ENCODE measurements at places on chromosomes 11 and 22.

DNA sequence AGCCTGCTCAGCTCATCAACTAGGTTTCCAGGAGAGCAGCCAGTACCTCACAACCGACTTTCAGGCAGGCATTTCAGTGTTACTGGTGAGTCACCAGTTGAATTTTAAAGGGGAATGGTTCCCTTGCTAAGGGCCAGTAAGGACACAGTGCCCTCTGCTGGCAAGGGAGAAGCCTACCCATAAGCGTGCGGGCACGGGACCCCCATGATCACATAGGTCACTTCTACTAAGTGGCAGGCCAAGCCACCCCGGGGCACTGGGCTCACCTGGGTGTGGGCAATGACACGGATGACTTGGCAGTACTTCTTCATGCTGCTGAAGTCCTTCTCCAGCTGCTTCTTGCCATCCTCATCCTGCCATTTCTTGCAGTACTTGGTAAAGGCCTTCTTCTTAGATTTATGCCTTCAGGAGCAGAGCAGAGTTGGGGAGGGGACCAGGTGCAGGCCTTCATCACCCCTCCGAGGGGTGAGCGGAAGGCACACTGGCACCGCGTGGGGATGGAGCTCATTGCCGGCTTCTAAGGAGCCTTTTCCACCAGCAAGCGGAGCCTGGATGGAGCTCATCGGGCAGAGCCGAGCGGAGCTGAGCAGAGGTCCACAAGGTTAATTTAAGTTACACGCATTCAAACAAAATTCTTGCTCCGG lies 2.9 kb downstream of the RPL3 start:
- peak; percentile 82 for DNase-seq

DNA sequence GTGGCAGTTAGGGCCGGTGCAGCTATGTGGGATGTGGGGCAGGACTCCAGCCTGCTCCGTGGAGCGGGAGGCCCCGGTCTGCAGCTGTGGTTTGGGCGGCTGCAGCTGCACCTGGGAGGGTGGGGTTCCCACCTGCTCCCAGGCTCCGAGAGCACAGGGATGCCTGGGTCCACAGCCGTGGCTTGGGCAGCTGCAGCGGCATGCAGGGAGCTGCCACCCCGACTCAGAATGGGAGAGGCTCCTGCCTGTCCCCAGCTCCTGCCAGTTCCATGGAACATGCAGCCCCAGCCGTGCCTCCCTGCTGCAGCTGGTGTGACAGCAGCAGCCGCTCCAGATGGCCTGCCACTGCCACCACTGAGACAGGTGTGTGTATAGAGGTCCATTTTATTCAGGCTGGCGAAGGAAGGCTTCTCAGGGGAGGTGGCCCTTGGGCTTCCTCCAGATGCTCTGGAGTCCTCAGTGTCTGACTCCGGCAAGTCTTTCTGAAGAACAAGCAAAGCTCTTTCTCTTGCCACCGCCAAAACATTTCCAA lies 21.8 kb upstream of the UPK3A start:
- no peak for DNase-seq

DNA sequence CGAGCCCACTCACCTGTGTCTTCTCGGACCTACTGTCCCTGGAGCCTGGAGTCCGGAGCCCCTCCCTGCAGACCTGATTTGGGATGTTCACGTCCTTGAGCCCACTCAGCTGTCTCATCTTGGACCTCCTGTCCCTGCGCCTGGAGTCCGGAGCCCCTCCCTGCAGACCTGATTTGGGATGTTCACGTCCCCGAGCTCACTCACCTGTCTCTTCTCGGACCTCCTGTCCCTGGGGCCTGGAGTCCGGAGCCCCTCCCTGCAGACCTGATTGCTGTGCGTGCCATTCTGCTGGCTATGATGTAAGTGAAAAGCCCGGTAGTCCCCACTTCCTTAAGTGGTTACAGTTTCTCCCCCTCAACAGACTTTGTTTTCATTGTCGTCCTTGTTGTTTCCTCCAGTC lies 867.1 kb downstream of the BRD1 start:
- no peak for DNase-seq

DNA sequence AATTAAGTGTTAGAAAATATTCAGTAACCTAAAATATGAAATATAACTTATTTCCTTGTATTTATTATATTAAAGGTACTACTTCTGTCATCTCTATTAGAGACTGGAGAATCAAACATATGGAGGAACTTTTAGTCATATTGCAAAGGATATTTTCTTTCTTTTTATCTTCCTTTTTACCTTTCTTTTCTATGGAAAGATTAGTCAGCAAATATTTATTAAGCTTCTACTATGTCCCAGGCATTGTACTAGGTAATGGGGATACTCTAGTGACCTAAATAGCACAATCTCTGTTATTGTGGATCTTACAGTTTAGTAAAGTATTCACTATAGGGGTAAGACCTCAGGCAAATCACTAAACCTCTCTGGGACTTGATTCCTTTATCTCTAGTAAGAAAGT lies 18.3 kb downstream of the SIK2 start:
- DNase-seq = no peak

- DNase-seq = no peak
These were observed 101.7 kb upstream of the CD82 start for GRCh38 chr11:44463751-44464150.

- no peak for DNase-seq
These were observed 2.6 kb downstream of the TBX10 start for GRCh38 chr11:67636962-67637361.

GRCh38 chr11:86214710-86215109 lies 29.8 kb upstream of the EED start:
- DNase-seq = peak; percentile 83

GRCh38 chr11:60274416-60274815 lies 6.0 kb upstream of the MS4A4A start:
- DNase-seq = no peak

GRCh38 chr11:93838967-93839366 lies 11.5 kb downstream of the VSTM5 start:
- DNase-seq = no peak

DNA sequence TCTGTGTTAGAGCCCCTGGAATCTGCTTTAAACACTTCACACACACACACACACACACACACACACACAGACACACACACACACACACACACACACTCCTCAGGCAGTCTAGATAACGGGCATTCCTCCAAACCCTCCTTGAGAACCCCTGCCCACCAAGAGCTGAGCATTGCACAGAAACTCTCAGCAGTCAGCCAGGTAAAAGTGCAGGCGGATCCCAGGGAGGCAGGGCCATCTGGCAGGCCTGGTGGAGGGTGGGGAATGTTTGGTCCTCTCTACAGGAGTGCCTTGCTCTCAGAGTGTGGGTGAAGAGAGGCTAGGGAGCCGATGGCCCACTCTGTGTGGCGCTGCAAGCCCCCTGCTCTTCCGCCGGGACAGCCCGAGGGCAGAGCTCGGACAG lies 190.2 kb downstream of the BUD13 start:
- DNase-seq = no peak

DNA sequence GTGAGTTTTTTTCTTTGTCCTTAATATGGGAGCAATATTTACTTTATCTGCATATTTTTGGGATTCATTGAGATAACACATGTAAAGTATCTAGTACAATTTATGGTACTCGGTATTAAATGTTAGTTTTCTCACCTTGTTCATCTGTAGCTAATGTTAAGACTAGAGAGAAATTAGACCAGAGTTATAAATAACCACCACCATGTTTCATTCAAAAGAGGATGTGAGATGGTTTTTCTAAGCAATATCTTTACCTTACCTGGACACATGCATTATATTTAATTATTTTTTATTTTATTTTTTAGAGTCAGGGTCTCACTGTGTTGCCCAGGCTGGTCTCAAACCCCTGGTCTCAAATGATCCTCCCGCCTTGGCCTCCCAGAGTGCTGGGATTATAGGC lies 18.4 kb downstream of the ARHGAP42 start:
- DNase-seq = no peak

- DNase-seq = no peak
These were observed 6.1 kb upstream of the CXCR5 start for GRCh38 chr11:118877487-118878162.

DNA sequence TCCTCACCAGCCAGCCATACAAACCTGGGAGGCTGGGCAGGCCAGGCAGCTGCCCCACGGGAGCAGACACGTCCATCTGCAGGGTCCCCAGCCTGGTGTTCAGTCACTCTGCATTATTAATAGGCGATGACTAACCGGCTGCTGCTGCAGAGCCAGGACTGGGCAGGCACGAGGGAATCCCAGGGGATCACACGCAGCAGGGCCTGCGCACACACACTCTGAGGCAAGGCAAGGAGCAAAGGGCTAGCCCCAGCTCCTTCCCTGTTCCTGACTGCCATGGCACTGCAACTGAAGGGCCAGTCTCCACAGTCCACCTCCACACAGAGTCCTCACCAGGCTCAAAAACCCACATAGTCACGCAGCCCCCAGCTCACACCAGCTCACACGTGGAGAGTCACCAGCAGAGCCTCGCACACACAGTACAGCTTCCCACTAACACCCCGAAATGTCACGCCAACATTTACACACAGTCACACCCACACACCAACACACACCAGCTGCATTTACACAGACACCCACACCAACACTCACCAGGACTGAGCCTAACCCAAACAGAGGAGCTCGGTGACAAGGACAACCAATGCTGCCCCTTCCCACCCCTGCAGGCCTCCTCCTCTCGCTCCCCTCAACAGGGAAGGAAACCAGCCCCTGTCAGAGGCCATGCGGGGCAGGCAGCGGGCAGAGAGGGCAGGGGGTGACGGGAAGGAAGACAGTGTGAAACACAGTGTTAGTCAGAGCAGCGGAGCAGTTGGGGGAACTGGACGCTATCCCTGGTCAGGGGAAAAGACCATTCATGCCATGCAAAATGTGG lies 47.3 kb downstream of the NRXN2 start:
- no peak for DNase-seq

DNA sequence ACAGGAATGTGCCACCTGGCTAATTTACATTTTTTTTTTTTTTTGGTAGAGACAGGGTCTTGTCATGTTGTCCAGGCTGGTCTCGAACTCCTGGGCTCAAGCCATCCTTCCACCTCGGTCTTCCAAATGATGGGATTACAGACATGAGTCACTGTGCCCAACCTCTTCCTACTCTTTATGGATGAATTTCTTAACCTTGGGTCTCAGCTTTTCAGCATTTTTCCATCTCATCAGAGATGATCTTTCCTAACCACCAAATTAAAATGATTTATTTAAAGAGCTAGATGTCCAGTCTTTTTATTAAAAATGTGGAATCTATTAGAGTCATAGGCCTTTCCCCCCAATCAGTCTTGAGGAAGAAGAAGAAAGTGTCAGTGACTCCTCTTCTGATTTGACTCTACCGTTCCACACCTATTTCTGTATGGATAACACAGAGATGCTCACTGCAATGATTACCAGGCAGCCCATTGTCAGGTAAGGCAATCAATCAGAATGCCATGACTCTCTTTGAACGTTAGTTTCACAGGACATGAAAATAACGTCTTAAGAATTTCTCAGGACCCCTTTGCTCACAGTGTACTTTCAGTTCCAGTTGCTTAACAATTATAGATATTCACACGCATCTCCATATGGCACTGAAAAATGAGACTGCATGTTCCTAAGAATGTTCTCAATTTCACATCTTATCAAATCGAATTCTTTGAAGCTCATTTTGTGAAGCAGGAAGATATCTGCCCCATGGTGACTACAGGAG lies 51.0 kb downstream of the MIAT start:
- no peak for DNase-seq

DNA sequence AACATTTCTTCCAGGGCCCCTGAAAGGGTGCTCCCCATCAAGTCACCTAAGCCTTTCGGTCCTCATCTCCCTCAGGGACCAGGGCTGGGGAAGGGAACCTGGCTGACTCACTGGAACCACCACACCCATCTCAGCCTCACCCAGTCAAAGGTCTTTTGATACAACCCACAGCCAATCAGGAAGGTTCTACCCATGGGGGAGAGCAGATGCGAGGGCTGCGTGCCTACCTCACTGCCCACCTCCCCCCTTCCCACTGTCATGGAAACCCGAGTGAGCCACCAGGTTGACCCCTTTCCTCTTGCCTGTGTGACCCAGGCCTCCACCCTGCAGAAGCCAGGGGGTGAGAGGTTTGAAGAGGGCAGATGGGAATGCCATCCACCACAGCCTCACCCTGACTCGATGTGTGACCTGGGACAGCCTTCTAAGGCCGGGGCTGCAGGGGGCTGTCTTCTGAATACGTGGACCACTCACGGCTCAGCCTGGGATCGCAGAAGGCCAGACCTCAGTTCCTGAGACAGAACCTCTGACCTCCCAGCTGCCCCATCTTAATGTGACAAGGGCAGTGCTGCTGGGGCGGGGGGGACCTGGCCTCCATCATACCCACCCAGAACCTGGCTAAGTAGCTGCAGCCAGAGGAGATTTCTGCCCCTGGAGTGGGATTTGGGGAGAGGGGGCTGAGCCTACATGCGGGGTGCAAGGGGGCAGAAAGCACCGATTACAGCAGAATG lies 2.7 kb downstream of the MDK start:
- DNase-seq = no peak

GRCh38 chr22:43183496-43184277 lies 3.2 kb downstream of the TTLL12 start:
- no peak for DNase-seq

GRCh38 chr11:14124886-14125285 lies 162.4 kb downstream of the SPON1 start:
- DNase-seq = no peak

DNA sequence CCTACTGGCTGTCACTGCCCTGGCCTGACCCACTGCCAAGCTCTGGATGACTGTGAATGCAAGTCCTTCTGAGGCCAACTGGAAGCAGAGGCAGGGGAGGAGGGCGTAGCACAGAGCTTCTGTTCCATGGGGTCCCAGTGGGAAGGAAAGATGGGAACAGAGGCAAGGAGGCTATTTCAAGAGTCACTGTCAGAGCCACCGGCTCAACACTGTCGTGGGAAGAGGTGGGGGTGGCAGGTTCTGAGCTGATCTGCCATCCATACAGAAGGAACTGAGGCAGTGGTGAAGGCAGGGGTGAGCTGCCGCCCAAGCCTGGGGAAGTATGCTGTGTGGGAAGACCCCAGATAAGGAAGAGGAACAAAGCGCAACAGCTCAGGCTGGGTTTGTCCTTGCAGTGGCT lies 54.7 kb downstream of the SGSM3 start:
- no peak for DNase-seq

DNA sequence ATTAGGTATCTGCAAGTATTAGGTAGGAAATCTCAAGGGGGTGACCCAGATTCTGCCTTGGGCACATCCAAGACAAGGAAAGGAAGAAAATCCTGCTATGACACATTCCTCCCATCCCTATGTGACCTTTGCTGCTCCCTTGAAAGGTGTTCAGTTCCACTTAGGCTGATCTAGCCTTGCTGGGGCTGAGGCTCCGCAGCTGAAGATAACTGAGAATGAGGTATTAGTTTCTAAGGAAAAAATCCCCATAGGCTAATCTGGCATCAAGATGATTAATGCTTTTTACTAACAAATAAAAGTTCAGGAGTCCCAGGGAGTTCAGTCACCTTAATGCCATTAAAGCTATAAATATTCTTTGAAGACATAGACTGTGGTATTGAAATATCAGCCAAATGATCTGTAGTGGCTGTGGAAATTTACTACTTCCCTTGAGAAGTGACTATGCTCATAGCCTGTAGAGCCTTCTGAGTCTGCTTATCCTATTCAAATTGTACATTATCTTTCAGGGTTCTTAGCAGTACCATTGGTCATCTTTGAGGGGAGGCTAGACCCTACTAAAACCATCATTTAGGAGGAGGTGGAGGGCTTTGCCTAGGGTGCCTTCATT lies 239.9 kb upstream of the RAG2 start:
- DNase-seq = no peak

- DNase-seq = no peak
These were observed 11.9 kb downstream of the CLPB start for GRCh38 chr11:72422414-72422813.

Data from activated naive CD4-positive, alpha-beta T cell treated with Interleukin-2 at 50 U/mL for 16 hours (primary cell).